IMR-90 (cell line): ENCODE measurements at places on chromosomes 1 and 21. TPM values are rescaled to one million over a fixed set of nuclear protein-coding genes. Genes with fewer than 3 reads are reported as not detected.

GRCh38 chr1:7407980-7408770, 362.9 kb upstream of the VAMP3 start:
- no peak for DNase-seq

DNA sequence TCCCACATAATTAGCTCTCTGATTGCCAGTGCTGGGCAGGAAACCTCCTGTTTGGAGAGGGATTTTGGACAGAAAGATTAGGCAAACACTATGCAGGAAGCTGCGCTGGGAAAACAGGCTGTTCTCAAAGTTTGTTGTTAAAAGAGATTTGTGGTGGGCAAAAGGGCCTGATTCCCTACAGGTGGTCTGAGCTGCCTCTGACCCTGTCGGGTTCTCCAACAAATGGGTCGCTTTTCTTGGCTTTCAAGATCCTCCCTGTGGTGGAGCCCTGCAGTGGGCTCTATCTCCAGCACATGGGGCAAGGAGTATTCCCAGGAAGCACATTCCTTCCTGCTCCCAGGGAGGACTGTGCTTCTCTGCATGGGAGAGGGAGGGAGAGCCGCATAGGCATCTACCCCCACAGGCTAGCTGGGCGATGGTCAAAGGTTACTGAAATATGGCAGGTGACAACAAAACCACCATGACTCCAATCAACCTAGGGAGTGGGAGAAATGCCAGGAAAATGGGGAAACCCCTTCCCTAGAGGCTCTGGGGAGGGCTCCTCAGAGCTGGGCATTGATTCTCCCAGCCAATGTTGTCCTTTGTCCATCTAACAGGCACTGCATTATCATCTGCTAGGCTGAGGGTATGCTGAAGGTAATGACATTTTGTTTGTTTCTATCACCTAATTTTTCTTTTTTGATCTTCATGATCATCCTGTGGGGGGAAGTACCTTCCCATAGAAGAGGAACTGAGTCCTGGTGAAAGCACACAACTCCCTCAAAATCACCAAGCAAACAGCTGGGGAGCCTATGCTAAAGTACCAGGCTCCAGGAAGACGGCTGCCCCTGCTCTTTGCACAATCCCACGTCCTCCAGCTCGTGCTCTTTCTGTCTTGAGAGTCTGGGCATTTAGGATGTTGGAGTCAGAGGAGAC, 85.3 kb downstream of the PLXNA2 start:
- no peak for DNase-seq

The TRAF3IP3 gene
- 0.18 TPM in 1 of 2 replicates, not detected in the other for total RNA-seq

The PTTG1IP gene
- 194 and 230 TPM in 2 replicates for total RNA-seq

DNA sequence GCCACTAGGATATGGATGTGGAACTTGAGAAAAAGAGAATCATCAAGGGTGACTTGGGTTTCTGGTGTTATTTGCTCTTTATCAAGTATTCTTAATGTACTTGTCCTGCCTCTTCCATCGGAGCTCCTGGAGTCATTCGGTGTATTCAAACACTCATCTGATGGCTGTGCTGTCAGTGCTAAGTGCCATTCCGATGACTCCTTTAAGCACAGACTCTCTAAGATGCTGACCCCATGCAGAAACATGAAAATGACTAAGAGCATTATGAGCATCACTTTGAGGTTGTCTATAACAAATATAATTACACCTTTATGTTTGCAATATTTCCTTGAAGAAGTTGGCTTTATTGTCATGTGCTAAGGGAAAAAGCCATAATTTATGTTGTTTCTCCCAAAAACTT, 11.3 kb upstream of the RPL5 start:
- DNase-seq = peak; percentile 56

The AZIN2 gene
- 2.2 and 4.7 TPM in 2 replicates for total RNA-seq

GRCh38 chr1:41293779-41294178, 51.7 kb upstream of the SCMH1 start:
- no peak for DNase-seq

GRCh38 chr1:54367613-54368012, 38.6 kb downstream of the SSBP3 start:
- DNase-seq = peak; percentile 65

- peak; percentile 57 for DNase-seq
These were observed 17.9 kb upstream of the CSF1 start for GRCh38 chr1:109892561-109893368.

The RAB4A gene
- total RNA-seq = 26.2 and 33.3 TPM in 2 replicates

The HAPLN2 gene
- not detected in 2 replicates for total RNA-seq

GRCh38 chr1:118250232-118250631, 65.2 kb upstream of the SPAG17 start:
- DNase-seq = no peak

DNA sequence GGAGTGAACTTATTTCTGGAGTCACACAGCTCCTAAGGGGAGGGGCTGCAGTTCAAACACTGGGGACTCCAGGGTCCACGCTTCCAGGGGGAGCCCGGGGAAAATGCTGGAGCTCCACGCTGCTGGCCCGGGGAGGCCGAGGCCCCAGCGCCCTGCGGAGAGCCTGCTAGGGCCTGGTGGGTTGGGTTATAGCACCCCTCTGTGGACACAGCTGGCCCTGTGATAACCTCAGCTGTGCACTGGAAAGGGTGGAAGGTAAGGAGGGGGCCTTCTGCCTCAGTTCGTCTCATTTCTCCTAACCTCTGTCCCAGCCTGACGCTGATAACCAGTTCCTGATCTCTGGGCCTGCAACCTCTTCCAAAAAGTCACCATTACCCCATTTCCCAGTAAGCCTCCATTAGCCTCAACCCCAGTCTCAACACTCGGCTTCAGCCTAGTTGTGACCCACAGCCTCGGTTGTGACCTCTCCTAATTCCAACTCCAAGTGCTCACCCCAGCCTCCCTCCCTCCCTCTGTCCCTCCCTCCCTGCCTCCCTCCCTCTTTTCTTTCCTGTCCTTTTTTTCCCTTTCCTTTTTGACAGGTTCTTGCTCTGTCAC, 7.1 kb downstream of the NBL1 start:
- DNase-seq = peak; percentile 47

The C1orf141 gene
- total RNA-seq = not detected in 2 replicates

GRCh38 chr21:42228709-42229220, 9.8 kb downstream of the ABCG1 start:
- DNase-seq = no peak
